ENCODE measurements at places on chromosomes 12 and 14. TPM values are rescaled to one million over a fixed set of nuclear protein-coding genes. Genes with fewer than 3 reads are reported as not detected.

DNA sequence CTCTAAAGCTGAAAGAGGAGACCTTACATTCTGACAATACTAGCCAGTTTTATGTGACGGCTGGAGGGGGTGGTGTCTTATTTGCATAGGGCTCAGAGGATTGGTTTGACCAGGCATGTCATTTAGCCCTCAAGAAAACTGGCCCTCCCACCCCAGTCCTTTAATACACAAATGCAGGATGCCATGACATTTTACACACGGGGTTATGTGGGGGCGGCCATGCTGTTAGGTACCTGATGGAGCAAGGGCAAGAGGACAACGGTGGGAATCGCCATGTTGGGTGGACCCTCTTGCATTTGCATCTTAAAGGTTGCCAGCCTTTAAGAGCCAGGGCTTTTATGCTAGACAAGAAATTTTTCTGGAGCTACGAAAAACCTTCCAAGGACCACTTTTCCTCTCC, 23.3 kb downstream of the MDM2 start:
- DNase-seq: no peak

SLC17A8 gene
- 0.23 TPM for polyA plus RNA-seq

DNA sequence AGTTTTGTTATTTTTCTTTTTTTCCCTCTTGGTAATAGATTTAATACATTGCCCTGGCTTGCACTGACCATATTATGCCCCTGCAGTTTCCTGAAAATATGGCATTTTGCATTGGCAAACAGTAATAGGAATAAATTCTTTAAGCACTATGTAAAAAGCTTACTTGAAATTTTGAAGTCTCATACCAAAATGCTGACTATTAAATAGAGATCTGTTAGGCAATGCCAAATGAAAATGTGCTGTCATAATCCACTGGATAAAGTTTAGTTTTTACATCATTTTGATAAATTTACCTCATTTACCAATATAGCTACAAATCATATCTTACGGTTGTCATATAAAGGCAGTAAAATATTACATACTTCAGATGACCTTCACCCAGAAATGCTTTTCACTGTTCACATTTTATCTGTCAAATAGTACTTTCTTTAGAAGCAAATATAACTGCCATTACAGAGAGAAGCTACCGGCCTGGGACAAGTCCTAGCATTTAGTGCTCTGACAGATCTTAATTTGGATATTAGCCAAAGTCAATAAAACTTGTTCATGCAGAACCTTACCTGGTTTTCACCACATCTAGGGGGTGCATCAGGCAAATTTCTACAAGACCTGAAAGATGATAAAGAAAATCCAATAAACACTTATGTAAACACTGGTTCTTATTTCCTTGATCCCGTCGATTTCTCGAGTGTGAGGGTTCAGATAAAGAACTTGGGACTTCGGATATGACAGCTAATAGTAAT, 212.9 kb downstream of the PAX9 start:
- no peak for DNase-seq

SYCP3 gene
- 3.1 TPM for polyA plus RNA-seq

- no peak for DNase-seq
Observed at GRCh38 chr12:104576980-104577580, 120.3 kb downstream of the CHST11 start.

KLRD1 gene
- 0.53 TPM for polyA plus RNA-seq

DNA sequence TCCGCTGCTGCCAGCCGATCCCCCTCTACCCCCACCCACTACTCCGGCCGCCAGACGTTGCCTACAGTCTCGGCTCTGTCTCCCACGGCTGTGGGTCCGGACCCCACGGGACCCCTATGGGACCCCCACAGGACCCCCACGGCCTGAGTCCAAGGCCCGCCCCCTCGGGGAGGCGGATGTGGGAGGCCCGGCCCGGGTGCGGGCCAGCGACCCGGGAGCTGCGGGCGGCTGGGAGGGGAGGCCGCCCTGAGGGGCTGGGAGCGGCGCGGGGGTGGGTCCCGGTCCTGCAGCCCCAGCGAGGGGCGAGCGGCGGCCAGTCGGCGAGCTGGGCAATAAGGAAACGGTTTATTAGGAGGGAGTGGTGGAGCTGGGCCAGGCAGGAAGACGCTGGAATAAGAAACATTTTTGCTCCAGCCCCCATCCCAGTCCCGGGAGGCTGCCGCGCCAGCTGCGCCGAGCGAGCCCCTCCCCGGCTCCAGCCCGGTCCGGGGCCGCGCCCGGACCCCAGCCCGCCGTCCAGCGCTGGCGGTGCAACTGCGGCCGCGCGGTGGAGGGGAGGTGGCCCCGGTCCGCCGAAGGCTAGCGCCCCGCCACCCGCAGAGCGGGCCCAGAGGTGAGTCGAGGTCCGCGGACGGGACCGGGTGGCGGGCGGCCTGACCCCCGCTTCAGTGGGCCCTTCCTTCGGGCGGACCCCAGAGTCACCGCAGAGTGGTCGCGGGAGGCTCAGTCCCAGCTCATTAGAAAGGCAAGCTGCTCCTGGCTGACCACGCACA, at the start of gene ACVRL1:
TSS of gene ACVRL1 (plus strand) at position 422 of the 773 bp plus-strand sequence. CDS start 4,971 bp downstream, outside the sequence.
- no peak for DNase-seq

METTL17 gene
- 94.9 TPM for polyA plus RNA-seq

- DNase-seq: no peak
Observed at GRCh38 chr12:75982979-75983660, 48.5 kb downstream of the PHLDA1 start.

ADSS1 gene
- 18.3 TPM for polyA plus RNA-seq

DNA sequence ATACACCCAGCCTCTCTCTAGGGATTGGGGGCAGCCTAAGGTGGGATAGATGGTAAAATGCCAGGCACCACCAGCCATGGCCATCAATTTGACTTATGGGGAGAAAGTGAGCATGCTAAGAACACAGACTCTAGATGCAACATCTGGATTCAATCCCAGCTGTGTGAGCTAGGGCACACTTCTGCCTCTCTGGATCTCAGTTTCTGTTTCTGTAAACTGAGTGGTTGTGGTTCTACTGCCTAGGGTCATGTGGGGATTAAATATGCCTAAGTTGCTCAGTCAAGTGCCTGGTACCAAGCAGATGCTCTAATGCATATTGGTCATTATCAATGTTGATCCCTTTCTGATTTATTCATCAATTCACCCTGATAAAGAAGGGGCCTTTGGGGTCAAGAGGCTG, 12.6 kb upstream of the OAS1 start:
- DNase-seq: no peak

KIF5A gene
- 0.76 TPM for polyA plus RNA-seq

GRCh38 chr14:100557658-100558057, 29.6 kb downstream of the BEGAIN start:
- no peak for DNase-seq

DNA sequence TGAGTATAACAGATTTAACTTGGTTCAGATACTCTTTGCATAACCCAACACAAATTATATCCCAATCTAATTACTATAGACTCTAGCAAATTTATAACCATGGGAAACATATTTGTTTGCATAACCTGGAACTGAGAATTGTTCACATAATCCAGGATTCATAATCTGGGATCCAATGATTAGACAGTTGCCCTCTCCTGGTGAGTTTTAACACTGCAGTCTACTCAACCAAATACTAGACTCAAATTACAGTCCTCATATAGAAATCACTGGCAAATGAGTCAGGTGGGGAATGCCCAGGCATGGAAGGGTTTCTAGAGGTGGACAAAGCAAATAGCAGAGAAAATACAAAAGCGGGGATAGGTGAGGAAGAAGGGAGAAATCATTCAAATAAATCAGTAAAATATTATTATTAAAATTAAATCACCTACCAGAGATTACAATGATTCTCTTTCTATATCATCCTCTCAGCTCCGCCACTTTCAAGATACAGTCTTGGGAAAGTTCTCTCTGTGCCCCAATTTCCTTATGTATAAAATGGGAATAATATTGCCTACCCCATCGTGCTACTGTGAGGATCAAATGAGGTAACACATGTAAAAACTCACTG, 9.4 kb downstream of the GCH1 start:
- DNase-seq: no peak

GRCh38 chr14:21535545-21536417, 9.6 kb upstream of the SALL2 start:
- DNase-seq: no peak

RNF31 gene
- polyA plus RNA-seq: 45.5 TPM

GRCh38 chr12:85627584-85627983, 208.6 kb downstream of the RASSF9 start:
- DNase-seq: no peak

DNA sequence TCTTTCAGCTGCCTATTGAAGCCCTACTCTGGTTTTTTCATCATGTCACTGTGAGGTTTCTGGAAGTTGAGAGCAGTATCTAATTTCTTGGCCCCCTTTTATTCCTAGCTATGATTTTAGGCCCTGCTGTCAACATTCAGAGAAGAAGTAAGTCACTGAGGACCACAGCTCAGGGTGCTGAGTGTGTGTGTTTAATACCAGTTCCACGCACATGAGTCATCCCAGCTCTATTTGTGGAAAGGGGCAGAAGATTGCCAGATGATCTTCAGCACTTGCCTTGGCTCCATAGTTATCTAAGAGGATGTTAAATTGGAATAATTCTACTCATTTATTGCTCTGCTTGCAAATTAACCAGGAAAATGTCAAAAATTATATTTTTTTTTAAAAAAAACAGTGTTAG, 65.5 kb upstream of the SLC38A4 start:
- no peak for DNase-seq

- no peak for DNase-seq
Observed at GRCh38 chr12:90074086-90074485, 365.4 kb upstream of the ATP2B1 start.

LRRK2 gene
- polyA plus RNA-seq: 28.5 TPM

PDE6H gene
- polyA plus RNA-seq: not detected

TMCC3 gene
- polyA plus RNA-seq: 39.8 TPM

- no peak for DNase-seq
Observed at GRCh38 chr14:92945959-92946846, 23.3 kb downstream of the CHGA start.

- DNase-seq: no peak
Observed at GRCh38 chr14:73245480-73246325, 8.4 kb downstream of the PAPLN start.

DNA sequence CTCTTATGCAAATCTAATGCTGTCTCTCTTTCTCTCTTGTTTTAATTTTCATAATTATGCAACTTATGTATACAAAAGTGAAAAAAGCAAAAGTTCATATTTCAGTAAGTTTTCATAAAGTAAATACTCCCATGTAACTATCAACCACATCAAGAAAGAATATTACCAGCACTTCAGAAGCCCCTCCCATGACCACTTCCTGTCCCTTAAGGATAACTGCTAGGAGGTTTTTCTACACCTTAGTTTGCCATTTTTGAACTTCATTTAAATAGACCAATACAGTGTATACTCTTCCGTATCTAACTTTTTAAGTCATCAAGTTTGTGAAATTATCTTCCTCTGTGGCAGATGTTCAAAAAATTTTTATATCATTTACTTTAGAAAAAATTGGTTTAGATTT, 547 bp upstream of the OR4K15 start:
- DNase-seq: no peak

DNA sequence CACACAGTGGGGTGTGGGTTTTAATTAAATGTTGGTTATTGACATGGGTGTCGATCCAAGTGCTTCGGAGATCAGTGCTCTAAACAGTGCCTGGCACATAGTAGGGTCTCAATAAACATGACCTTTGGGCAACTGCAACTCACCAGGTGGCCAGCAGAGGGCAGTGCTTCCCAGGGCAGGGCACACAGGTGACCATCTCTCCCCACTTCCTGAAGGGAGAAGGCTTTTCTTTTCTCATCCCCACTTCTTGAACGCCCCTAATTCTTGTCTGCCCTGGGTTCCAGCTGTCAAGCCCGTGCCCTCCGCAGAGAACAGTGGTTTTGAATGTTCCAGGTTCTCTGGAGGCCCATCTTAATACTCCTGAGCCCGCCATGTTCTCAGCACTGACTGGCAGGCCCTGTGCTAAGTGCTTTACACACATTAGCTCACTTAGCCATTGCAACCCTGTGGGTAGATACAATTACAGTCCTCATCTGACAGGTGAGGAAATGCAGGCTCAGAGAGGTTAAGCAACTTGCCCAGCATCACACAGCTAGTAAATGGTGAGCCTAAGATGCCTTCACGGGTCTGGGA, 16.3 kb downstream of the RAPGEF3 start:
- DNase-seq: no peak

GRCh38 chr12:21677622-21678277, 20.1 kb upstream of the LDHB start:
- no peak for DNase-seq

KMT2D gene
- polyA plus RNA-seq: 67.6 TPM

GRCh38 chr12:114879354-114879753, 195.4 kb upstream of the TBX3 start:
- no peak for DNase-seq

PIANP gene
- 13.0 TPM for polyA plus RNA-seq

GRCh38 chr14:59190372-59190771, 1.9 kb downstream of the DAAM1 start:
- DNase-seq: no peak

GRCh38 chr12:6533653-6533922, 729 bp upstream of the GAPDH start:
- DNase-seq: no peak

- no peak for DNase-seq
Observed at GRCh38 chr14:36509069-36509917, 10.7 kb downstream of the NKX2-1 start.

DNA sequence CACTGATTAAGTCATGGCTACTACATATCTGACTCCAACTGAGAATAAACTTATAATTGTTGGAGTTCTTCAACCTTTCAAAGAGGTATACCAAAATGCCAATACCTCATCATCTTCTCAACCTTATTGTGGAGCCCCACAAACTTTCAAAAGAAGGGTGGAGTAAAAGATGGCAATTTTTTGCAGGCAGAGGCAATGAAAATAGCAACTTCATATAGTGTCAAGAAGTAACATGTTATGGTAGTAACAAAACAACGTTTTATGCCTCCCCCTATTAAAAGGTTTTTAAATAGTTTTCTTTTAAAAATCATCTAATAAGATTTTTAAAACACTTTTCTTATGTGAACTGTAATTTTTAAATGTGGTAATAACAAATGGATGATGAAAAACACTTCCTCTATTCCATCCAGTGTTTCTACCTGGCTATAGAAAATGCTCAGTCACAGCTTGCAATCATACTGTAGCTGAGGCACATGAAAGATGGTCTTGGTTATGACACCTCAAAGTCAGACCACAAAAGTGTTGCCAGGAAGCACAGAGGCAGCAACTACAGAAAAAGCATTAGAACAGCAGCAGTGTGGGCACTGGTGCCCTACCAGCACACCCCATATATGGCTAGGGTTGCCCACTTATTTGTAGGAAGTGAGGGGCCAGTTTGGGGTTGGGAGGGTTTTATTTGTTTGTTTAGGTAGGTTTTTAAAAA, 7.0 kb downstream of the PPP1R12A start:
- DNase-seq: no peak
